G401 (cell line): ENCODE measurements at places on chromosomes 12 and 14. TPM values are rescaled to one million over a fixed set of nuclear protein-coding genes. Genes with fewer than 3 reads are reported as not detected.
A peak's percentile ranks its signal among the peaks of the same experiment; 100 is the strongest.

GRCh38 chr14:94018308-94018707 lies 7.8 kb upstream of the OTUB2 start:
- DNase-seq = peak; percentile 57

The CYP46A1 gene
- total RNA-seq = 0.86 and 3.0 TPM in 2 replicates

- no peak for DNase-seq
These were observed 25.7 kb downstream of the KCTD10 start for GRCh38 chr12:109451400-109451799.

The IFI27 gene
- not detected in 2 replicates for total RNA-seq

GRCh38 chr12:65326616-65327015 lies 48.1 kb downstream of the MSRB3 start:
- no peak for DNase-seq

GRCh38 chr12:50918584-50919316 lies 33.6 kb upstream of the HIGD1C start:
- DNase-seq = no peak

- no peak for DNase-seq
These were observed 30.1 kb upstream of the IGF1 start for GRCh38 chr12:102510463-102510862.

DNA sequence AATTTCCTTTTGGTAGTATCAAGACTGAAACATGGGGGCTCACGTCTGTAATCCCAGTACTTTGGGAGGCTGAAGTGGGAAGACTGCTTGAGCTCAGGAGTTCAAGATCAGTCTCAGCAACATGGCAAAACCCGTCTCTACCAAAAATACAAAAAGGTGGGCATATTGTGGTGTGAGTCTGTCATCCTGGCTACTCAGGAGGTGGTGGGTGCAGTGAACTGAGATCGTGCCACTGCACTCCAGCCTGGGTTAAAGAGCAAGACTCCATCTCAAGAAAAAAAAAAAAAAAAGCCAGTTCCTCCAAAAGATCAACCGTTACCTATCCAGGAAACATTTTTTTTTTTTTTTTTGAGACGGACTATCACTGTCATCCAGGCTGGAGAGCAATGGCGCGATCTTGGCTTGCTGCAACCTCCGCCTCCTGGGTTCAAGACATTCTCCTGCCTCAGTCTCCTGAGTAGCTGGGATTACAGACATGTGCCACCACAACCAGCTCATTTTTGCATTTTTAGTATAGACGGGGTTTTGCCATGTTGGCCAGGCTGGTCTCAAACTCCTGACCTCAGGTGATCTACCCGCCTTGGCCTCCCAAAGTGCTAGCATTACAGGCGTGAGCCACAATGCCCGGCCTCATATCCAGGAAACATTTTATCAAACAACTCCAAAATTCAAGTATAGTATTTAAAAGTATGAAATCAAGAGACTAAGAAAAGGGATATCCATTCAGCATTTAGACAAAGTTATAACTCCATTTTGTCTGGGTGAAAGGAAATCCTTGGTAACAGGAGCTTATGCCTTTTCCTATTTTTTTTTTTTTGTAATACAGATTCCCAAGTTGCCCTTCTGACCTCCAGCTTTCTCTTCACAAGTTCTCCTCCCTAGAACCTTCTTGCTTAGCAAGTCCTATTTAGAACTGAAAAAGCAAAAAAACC lies 3.4 kb downstream of the ACIN1 start:
- no peak for DNase-seq

GRCh38 chr12:11540615-11541310 lies 108.7 kb upstream of the ETV6 start:
- no peak for DNase-seq

The SMCO2 gene
- not detected in 2 replicates for total RNA-seq

DNA sequence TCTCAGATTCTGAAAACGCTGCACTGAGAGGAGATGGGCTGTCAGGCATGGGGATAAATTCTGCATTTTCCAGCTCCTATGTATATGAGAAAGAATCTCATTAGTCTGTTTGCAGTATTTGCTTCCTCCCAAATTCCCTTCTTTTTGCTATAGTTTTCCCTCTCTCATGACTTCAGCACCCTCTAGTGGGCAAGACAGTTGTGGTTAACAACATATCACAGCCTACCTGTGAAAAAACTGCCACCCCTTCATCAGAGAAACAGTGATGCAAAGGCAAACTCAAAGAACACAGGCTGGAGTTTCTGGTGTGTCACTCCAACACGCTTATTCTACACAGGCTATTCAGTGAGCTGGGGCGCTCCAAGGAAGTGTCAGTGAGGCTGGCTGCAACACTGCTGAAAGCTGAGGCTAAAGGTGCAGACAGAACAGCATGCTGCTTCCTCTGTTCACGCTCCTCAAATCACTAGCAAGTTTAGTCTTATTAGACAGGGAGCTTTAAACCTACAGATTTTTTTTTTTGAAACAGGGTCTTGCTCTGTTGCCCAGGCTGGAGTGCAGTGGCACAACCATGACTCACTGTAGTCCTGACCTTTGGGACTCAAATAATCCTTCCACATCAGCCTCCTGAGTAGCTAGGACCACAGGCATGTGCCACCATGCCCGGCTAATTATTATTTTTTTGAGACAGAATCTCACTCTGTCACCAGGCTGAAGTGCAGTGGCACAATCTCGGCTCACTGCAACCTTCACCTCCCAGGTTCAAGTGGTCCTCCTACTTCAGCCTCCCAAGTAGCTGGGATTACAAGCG lies 19.3 kb downstream of the ZC2HC1C start:
- DNase-seq = peak; percentile 69

The AKAP5 gene
- 1.5 and 2.1 TPM in 2 replicates for total RNA-seq

DNA sequence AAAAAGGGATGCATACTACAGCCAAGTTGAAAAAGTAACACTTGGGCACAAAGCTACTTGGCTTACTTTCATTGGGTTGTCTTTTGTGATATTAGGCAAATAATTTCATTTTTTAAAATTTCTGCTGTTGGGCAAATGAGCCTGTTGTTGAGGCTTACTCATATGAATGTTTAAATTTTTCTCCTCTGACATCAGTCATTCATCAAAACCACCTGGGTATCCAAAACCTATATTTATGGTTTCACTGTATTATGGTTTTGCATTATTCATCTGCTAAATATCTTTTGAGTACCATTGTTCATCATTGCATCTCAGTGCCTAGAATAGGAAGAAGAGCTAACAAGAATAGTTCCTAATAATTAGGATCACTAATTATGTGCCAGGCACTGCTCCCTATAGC lies 28.1 kb downstream of the DYRK2 start:
- no peak for DNase-seq

The CNTN1 gene
- not detected in 2 replicates for total RNA-seq

The WASHC4 gene
- total RNA-seq = 21.9 and 77.3 TPM in 2 replicates
